ENCODE measurements at places on chromosomes 4 and X. TPM values are rescaled to one million over a fixed set of nuclear protein-coding genes. Genes with fewer than 3 reads are reported as not detected.

- no peak for DNase-seq
Observed at GRCh38 chrX:18415386-18415785, 10.0 kb upstream of the CDKL5 start.

- DNase-seq: no peak
Observed at GRCh38 chr4:80295336-80295735, 28.9 kb downstream of the FGF5 start.

GRCh38 chr4:42329421-42329820, 67.9 kb upstream of the SHISA3 start:
- DNase-seq: peak; percentile 59

DNA sequence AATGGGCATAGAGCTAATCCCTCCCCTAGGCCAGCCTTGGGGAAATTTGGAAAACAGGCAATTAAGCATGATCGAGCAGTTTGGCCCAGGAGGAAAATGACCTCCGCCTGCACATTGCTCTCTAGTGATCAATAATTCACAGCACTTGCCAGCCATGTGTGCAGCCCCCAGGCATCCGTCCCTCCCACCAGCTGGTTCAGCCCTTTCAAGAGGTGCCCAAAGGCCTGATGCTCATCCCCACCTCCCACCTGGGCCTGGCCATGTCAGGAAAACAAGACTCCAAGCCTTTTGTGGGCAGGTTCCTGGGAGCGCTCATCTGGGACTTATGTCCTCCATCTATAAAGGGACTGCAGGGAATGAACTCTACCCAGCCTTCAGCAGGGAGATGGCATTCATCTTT, 17.5 kb upstream of the PPP2R2C start:
- DNase-seq: no peak

DNA sequence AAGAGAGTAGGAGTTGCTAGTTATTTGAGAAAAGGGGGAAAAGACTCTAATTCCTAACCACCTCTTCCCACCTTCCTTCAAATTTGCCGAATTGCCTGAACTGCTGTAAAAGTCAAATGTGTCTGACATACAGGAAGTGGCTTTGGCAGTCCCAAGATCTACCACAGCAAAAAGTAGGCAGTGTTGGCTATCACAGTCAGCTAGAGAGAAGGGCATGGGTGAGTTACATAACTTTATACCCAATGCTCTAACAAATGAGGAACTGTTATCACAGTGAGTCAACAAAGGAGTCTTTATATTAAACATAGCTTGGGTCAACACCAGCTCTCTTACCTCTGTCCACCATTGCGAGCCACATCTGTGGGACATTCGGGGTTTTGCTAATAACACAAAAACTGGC, 2.4 kb upstream of the MBNL3 start:
- DNase-seq: peak; percentile 23

DNA sequence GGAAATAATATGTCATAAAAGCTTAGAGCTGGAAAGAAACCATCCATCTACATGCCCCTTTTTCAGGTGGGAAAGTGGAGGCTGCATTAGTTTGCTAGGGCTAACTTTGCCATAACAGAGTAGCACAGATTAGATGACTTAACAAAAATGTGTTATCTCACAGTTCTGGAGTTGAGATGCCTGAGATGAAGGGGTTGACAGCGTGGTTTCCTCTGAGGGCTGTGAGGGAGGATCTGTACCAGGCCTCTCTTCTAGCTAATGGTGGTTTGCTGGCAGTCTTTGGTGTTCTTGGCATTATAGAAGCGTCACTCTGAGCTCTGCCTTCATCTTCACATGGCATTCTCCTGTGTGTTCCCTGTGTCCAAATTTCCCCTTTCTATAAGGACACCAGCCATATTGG, 2.4 kb downstream of the CHRNA9 start:
- no peak for DNase-seq

DNA sequence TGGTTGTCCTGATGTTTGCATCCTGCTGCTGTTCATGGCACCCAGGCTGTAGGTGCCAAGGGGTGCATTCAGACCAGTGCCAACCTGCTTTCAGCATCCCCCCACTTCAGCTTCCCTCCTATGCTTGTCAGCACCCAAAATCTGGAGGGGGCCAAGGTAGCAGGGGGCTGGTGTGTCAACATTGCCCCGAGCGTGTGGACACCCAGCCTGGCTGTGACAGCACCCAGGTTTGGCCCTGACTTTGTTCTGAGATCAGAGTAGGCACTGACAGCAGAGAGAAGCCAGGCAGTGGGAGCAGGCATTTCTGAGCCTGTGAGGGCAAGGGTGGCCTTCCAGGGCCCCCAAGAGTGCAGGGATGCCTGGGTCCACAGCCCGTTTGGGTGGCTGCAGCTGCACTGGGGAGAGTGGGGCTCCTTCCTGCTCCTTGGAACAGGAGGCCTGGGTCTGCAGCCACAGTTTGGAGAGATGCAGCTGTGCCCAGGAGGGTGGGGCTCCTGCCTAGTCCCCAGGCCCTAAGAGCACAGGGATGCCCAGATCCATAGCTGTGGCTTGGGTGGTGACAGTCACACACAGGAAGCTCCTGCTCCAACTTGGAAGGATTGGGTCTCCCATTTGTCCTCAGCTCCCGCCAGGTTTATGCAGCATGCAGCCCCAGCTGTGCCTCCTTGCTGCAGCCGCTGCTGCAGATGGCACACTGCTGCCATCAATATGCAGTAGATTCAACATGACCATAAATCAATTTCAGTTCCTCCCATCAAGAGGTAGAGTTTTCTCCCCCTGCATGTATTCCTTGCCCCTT, 12.3 kb upstream of the PPM1K start:
- DNase-seq: no peak

The XAGE2 gene
- not detected for total RNA-seq

The SPANXA2 gene
- not detected for total RNA-seq
